ENCODE measurements at places on chromosomes 6 and 20. TPM values are rescaled to one million over a fixed set of nuclear protein-coding genes. Genes with fewer than 3 reads are reported as not detected.

GRCh38 chr20:21155268-21155667 lies 29.4 kb downstream of the KIZ start:
- DNase-seq, result no peak

The PAX1 gene
- total RNA-seq, result not detected

The KIFC1 gene
- 3.5 TPM for total RNA-seq

The CEP162 gene
- 9.5 TPM for total RNA-seq

DNA sequence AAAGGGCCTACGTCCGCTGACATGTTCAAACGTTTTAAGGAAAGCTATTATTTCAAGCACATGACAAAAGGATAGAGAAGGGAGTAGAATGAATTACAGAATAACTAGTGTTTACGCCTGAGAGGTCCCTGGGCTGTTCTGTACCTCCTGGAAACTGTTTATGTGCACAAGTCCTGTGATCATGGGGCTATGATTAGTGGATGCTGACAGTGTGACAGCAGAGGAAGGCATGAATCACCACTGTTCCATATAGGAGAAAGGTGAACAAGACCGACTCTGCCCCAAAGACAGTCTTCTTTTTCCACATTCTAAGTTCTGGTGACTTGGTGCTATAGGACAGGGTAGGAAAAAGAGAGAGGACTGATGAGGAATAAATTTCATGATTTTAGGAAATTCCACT lies 249.2 kb upstream of the PRDM1 start:
- no peak for DNase-seq

The TDRD6 gene
- 0.39 TPM for total RNA-seq

The STMND1 gene
- total RNA-seq, result 1.9 TPM

The BNIP5 gene
- total RNA-seq, result 8.1 TPM

The GSTA2 gene
- 0.27 TPM for total RNA-seq

The CYP24A1 gene
- not detected for total RNA-seq

The TREM2 gene
- total RNA-seq, result 0.29 TPM

The SYNDIG1 gene
- total RNA-seq, result 0.35 TPM

The APCDD1L gene
- total RNA-seq, result 0.57 TPM

- DNase-seq, result no peak
Measured at GRCh38 chr6:55276745-55277530, 50.3 kb upstream of the GFRAL start.

The WFDC12 gene
- total RNA-seq, result not detected

The PTK6 gene
- 87.1 TPM for total RNA-seq

DNA sequence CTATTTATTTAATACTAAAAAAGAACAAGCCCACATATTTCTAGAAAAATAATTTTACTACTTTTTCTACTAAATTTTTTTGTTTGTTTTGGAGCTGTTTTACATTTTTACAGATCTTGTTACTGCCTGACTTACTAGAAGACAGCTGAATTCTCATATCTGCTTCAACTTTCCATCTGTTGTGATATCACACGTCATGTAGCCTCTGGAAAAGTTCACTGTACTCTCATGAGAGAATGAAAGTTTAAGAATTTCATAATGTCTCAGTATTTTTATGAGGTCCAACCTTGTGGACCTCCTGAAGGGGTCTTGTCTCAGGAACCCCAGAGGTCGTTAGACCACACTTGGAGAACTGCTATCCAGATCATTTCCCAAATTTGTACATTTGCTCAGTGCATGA lies 81.7 kb upstream of the MTHFD1L start:
- no peak for DNase-seq

GRCh38 chr20:33162313-33162712 lies 5.6 kb upstream of the BPIFA2 start:
- no peak for DNase-seq

GRCh38 chr6:39350723-39351505 lies 28.4 kb upstream of the KCNK16 start:
- no peak for DNase-seq

GRCh38 chr6:75830959-75831885 lies 82.2 kb downstream of the MYO6 start:
- no peak for DNase-seq

GRCh38 chr6:166515072-166515810 lies 71.2 kb downstream of the RAMACL start:
- no peak for DNase-seq

GRCh38 chr6:6758915-6759654 lies 170.6 kb downstream of the LY86 start:
- DNase-seq, result peak; percentile 57

- no peak for DNase-seq
Measured at GRCh38 chr6:111688331-111688730, 82.7 kb upstream of the TRAF3IP2 start.

DNA sequence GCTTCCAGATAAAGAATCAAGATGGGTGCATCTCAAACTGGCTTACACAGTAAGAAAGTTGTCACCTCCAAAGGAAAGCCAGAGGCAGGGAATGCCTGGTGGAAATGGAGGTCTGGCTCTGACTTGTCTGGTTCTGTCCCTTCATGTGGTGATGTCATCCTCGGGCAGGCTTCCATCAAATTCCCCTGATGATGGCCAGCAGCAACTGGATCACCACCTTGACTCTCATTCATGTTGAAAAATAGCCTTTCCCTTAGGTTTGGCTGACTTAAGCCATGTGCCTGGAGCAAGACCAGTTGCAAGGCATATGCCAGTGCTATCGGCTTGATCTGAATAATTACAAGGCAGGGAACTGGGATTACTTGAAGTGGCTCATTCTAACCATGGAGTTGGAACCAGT lies 28.8 kb downstream of the IMPG1 start:
- no peak for DNase-seq

DNA sequence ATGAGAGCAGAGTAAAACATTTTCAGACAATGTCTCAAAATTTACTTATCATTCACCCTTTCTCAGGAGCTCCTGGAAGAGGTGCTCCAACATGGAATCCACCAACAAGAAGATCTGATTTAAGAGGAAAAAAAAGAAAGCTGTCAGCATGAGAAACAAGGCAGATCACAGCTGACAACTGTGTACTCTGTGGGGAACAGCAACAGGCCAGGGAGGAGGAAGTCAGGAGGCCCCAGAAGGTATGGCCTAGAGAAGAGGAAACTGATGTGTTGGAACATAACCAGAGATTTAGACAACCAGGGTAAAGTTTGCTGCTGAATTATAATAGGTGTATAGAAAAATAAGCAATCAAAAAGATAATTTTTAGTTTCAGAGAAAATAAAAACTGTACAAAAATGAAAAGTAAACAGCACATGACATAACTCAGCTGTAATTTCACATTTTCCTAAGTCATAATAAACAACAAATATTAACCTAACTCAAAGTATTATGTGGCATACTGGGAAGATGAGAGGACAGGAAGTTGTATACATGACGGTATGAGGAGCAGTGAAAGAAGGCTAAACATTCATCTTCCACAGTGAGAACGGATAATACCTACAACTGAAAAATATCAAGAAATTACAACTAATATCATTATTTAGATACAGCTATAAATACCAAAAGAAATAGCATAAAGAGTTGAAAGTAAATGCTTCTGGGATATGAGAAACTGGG lies 113.6 kb upstream of the EMILIN3 start:
- peak; percentile 20 for DNase-seq

GRCh38 chr6:29705389-29706231 lies 17.6 kb upstream of the HLA-F start:
- DNase-seq, result peak; percentile 68

The DNAH8 gene
- 0.03 TPM for total RNA-seq

DNA sequence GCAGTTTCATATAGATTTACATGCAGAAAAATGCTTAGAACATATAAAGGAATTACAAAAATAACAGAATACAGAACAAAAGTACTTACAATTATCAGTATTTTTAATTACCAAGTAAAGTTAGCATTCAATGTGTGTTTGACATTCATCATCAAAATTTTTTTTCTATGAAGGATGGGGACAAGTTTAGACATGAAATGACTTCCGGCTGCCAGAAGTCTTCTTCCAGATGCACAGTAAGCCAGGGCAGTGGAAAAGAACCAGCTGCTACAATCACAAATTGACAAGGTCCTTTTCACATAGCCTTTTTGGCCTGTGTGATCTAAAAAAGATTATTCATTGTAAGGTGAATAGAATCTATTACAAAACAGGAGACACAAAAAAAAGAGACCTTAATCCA lies 73.8 kb downstream of the HUS1B start:
- DNase-seq, result no peak

DNA sequence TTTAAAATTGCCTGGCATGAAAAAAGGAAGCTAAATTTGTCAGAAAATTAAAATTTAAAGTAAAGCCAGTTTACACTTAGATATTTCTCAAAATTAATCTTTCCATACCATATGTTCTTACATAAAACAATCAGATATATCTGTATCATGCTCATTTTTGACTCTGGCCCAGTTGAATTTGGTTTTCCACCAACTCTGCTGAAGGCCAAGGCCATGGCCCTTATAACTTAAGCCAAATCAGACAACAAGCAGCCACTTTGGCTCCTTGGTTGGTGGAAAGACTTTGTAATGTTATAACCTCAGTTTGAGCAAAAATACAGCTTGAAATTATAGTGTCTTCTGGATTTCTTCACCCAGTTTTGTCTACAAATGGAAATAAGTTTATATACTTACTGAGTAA lies 97.3 kb downstream of the CENPW start:
- no peak for DNase-seq

The IL22RA2 gene
- total RNA-seq, result not detected

The RAET1L gene
- total RNA-seq, result not detected

DNA sequence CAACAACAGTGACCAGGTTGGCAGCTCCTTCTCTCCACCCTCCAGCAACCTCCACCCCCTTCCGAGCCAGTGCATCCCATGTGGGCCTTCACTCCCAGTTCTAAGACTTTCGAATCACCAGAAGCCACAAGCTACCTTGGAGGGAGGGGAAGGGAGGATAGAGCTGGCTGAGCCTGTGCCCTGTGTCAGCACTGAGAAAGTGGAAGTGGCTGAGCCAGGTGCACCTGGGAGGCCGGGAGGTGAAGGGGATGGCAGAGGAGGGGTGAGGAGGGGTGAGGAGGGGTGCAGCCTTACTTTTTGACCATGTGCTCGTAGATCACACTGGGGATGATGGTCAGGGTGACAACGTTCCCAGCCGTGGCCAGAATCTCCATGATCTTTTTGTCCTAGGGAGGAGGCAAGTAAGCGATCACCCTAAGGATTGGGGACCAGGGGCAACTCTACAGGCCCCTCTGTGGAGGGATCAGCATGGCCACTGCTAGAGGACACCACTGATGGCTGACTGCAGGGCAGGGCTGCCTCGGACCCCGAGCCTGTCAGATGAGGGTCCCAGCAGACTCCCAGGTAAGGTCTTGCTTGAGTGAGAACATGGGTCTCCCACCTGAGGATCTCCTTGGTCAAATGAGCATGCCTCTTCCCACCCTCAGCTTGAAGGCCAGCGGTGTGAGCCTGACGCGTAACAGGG lies 18.3 kb downstream of the SDCBP2 start:
- DNase-seq, result peak; percentile 14

GRCh38 chr6:38375937-38376336 lies 263.8 kb downstream of the BTBD9 start:
- no peak for DNase-seq

GRCh38 chr20:24678351-24679106 lies 209.1 kb downstream of the SYNDIG1 start:
- no peak for DNase-seq

DNA sequence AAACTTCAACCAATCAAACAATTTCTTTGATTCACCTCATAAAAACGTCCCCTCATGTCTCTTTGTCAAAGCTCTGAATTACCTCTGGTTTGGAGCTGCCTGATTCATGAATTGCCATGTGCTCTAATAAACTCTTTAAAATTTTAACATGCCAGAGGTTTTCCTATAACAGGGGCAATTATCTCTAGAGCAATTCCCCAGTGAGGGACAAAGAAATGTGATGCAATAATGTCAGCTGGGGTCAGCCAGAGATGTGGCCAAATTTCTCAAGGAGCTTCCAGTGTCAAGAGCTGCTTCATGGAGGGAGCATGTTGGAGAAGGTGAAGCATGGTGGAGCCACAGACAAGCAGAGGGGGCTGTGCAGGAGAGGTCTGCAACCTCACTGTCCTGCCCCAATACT lies 38.7 kb upstream of the RFPL4B start:
- no peak for DNase-seq

DNA sequence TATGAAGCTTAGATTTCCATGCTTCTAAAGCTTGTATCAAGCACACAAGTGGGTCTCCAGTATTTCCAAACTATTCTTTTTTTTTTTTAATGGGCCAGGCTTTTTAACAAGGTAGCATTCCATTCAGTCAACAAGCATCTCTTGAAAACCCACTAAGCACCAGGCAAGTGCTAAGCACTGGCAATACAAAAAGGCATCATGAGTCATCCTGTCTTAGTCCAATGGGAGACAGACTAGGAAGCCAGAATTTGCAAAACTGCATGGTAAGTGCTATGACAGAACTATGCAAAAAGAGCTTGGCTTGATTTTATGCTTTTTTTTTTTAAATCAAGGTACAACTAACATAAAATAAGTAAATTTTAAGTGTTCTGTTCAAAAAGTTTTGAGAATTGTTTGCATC lies 109.3 kb upstream of the DST start:
- no peak for DNase-seq

The ULBP2 gene
- total RNA-seq, result not detected

DNA sequence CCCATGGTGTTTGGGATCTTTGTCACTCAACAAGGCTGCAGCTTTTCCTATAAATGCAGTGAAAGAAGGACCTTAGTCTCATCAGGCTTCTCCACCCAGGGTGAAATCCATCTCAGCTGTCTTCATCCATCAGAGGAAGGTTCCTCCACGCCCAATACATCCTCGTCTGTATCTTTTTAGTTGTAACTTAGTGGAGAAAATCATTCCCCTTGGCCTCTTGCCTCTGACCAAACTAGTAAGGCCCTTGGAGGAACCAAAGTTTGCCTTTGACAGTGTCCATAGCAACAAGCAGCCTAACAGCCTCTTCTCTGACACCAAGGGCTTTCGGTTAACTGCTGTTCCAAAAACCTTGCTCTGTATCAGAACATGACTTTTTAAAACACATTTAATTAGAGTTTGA lies 230.3 kb upstream of the ECI2 start:
- no peak for DNase-seq

DNA sequence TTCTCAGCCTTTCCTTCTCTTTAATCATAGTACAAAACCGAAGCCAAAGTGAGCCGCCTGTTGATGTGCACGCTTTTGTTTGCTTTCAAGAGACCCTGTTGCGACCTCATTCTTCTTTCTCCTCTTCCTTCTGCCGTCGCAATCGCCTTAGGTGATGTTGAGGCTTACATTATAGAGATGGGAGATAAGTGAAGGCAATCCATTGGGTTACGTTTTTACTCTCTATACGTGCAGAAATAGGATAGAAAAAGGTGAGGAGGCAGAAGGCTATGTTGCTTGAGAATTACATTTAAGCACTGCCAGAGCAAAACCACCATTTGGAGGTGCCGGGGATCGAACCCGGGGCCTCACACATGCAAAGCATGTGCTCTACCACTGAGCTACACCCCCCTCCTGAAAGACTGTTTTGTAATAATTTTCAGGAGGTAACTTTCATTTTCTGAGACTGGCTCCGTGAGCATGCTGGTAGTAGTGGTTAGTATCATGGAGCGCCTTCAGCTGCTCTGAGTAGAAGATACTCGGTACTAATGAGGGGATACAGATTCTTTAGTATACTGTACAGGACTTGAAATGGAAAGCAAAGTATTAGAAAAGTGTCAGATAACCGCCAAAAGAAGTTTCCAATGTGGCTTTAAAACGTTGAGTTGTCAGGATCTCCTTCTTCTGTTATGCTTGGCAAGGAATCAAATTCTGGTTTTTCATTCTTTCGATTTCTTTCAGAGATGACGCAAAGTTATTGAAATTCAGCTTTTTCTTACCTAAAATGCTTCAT lies 165.6 kb downstream of the TRIM27 start:
- DNase-seq, result no peak

GRCh38 chr20:44296011-44296410 lies 15.0 kb downstream of the FITM2 start:
- DNase-seq, result no peak

The POPDC3 gene
- total RNA-seq, result not detected

GRCh38 chr6:49519660-49520059 lies 19.9 kb downstream of the GLYATL3 start:
- no peak for DNase-seq

Data from mucosa of descending colon (tissue), 3 donors.